ENCODE measurements at places on chromosomes 13 and 19. TPM values are rescaled to one million over a fixed set of nuclear protein-coding genes. Genes with fewer than 3 reads are reported as not detected.

DNA sequence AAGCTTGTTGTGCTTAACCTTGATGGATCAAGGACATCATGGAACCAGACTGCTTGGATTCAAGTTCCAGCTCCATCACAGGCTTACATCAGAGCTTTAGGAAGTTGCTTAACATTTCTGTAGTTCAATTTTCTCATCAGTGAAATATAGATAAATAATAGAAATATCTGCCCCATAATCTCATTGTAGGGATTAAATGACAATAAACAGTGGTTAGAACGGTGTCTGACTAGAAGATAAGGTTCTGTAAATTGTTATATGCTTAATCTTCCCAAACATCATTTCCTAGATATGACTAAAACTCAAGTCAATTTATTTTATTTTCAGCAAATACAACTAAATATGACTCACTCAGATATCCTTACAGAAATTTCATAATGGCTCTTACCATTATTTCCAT, 83.5 kb downstream of the SLITRK1 start:
- no peak overlapping the region for H3K27ac ChIP-seq
- no peaks in the 10 kb centered on the region for H3K27me3 ChIP-seq
- no peak for DNase-seq
- no peaks in the 10 kb centered on the region for H3K36me3 ChIP-seq
- no peak overlapping the region for H3K4me3 ChIP-seq

DNA sequence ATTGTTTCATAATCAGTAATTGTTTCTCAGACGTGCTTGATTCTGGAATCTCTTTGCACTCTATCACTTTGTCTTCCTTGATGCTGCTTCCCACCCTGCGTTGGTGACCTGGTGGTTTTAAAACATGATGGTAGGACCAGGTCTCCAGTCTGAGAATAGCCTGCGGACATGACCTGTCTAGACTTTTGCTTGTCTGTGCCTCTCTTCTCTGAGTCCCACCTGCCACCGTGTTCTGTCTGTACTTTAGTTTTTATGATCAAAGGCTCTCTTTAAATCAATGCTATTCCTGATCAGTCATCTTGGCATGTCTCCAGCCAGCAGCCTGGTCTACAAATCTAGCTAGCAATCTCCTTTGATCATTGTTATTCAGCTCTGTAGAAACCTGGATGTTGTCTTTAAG, 933.9 kb downstream of the DIAPH3 start:
- peaks cover 6% of the 10 kb centered on the region for H3K36me3 ChIP-seq
- no peak overlapping the region for H3K4me3 ChIP-seq
- no peak overlapping the region for H3K27ac ChIP-seq
- no peaks in the 10 kb centered on the region for H3K4me1 ChIP-seq

Gene UPK1A
- 0.70 TPM for total RNA-seq

GRCh38 chr13:25727810-25728209, 324.0 kb downstream of the SHISA2 start:
- H3K4me3 ChIP-seq, result no peak overlapping the region
- no peaks in the 10 kb centered on the region for H3K4me1 ChIP-seq
- no peaks in the 10 kb centered on the region for H3K36me3 ChIP-seq
- peaks cover 20% of the 10 kb centered on the region for H3K27me3 ChIP-seq

GRCh38 chr19:41799444-41800000, 3.1 kb downstream of the CEACAM3 start:
- peaks cover 30% of the 10 kb centered on the region for H3K4me1 ChIP-seq
- no peak overlapping the region for H3K27ac ChIP-seq
- no peak overlapping the region for H3K4me3 ChIP-seq
- H3K27me3 ChIP-seq, result peaks cover 22% of the 10 kb centered on the region
- peak; percentile 41 for DNase-seq

- no peaks in the 10 kb centered on the region for H3K36me3 ChIP-seq
- no peak overlapping the region for H3K27ac ChIP-seq
Measured at GRCh38 chr19:42488783-42489521, 39.3 kb downstream of the CEACAM1 start.

DNA sequence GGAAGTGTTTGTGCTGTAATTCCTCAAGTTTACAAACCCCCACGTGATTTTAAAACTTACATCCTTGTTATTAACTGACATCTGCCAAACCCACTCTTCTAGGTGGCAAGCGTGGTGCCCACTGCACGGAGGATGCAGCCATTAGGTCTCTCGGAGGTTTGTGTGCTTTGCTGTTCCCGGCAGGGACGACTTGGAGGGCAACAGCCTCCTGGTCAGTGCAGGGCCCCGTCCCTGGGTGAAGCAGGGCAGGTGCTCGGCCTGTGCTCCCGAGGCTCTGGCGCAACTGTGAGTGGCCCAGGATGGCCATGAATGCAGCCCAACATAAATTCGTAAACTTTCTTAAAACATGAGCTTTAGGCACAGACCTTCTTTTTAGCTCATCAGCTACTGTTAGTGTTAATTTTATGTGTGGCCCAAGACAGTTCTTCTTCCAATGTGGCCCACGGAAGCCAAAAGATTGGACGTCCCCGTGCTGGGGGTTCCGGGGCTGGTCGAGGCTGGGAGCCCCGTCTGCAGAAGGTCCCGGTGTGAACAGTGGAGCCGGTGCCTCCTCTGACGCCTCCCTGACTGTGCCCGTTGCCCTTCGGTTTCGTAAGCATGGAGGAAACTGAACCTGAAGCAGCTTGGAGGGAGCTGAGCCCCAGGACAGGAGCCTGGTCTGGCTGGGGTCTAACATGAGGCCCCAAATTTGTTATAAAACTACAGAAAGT, 11.9 kb downstream of the GAS6 start:
- no peak for DNase-seq
- peaks cover 6% of the 10 kb centered on the region for H3K4me1 ChIP-seq
- H3K36me3 ChIP-seq, result no peaks in the 10 kb centered on the region
- no peak overlapping the region for H3K4me3 ChIP-seq
- no peak overlapping the region for H3K27ac ChIP-seq

GRCh38 chr13:22644941-22645340, 535.8 kb upstream of the SGCG start:
- H3K4me3 ChIP-seq, result no peak overlapping the region
- no peaks in the 10 kb centered on the region for H3K36me3 ChIP-seq
- no peak for DNase-seq
- H3K4me1 ChIP-seq, result no peaks in the 10 kb centered on the region
- no peak overlapping the region for H3K27ac ChIP-seq

DNA sequence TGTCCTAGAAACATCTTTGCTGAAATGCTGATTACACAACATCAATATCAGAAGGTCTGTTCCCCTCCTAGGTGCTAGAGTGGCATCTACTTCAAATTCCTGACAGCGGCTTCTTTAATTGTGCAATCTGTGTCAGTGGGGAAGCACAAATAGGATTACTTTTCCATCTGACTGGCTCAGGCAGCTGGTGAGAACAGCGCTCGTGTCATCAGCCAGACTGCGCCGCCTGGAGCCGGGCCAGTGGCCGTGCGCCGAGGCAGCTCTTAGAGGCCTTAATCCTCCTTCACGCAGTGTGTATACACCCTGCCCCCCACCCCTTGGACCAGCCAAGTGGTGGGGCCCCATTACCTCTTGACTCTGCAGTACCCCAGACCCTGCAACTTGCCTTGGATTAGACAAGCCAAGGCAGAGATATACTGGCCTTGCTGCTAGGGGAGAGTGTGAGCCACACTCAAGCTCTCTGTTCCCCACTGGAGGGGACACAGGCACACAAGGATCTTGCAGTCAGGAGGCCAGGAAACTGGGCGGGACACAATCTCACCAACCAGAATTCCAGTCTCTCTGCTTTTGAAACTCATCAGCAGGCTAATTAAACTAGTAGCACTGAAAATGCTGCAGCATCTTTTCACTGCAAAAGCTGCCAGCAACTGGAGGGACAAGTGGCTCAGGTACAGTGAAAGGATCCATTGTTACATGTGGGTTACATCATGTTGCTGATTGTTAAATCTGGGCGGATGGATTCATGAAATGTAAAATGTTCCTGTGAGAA, 48.9 kb upstream of the EPHX3 start:
- H3K36me3 ChIP-seq, result no peaks in the 10 kb centered on the region
- H3K4me3 ChIP-seq, result no peak overlapping the region
- no peaks in the 10 kb centered on the region for H3K27me3 ChIP-seq
- peaks cover 71% of the 10 kb centered on the region for H3K4me1 ChIP-seq
- no peak for DNase-seq

- no peaks in the 10 kb centered on the region for H3K4me1 ChIP-seq
- H3K27me3 ChIP-seq, result no peaks in the 10 kb centered on the region
- no peak for DNase-seq
- no peak overlapping the region for H3K4me3 ChIP-seq
Measured at GRCh38 chr13:67493835-67494234, 263.7 kb upstream of the PCDH9 start.

Gene RGS9BP
- not detected for total RNA-seq

DNA sequence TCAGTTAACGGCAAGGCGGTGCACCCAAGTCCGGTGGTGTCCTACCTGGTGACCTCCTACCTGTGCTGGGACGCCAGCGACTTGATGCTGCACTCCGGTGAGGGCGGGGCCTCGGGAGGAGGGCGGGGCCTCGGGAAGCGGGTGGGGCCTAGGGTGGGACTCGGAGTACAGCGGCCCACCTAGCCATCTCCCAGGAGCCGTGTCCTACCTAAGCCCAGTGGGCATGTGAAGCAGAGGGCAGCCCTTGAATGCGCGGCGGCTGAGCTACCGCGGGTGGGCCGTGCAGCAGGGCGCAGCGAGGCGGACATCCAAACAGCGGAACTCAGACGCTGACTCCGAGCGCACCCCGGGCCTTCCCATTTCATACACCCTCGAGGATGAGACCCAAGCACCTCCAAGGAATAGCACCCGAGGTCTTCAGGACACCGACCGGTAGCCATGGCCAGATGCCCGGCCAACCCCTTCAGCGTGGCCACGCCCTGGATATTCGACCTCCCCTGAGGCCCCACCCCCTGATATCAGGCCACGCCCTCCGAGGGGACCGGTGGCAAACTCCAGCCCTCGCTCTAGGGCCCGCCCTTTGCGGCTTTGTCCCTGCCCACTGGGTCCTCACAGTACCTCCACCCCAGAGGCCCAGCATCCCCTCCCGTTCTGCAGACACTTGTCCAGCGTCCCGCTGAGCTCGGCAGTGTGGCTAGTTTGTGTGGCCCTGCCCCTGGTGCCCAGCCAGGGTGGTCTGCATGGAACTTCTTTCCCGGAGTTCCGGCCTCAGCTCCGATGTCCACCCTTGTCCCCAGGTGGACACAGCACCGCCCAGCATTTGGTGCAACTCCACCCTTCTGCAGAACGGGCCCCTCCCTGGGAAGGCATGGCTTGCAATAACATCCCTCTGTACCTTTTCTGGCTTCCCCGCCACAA, 5.4 kb downstream of the KLK1 start:
- peak overlapping the region; percentile 63 for H3K4me3 ChIP-seq
- DNase-seq, result no peak
- peaks cover 10% of the 10 kb centered on the region for H3K4me1 ChIP-seq
- H3K36me3 ChIP-seq, result no peaks in the 10 kb centered on the region
- H3K27ac ChIP-seq, result no peak overlapping the region
- H3K27me3 ChIP-seq, result peaks cover 81% of the 10 kb centered on the region
